SJSA1 (cell line): ENCODE measurements at places on chromosomes 5 and 9. TPM values are rescaled to one million over a fixed set of nuclear protein-coding genes. Genes with fewer than 3 reads are reported as not detected.

GRCh38 chr5:96809921-96810320, 2.2 kb upstream of the ERAP1 start:
- H3K27ac ChIP-seq: no peak overlapping the region
- no peaks in the 10 kb centered on the region for H3K27me3 ChIP-seq
- DNase-seq: no peak
- H3K4me1 ChIP-seq: peaks cover 9% of the 10 kb centered on the region
- no peak overlapping the region for H3K4me3 ChIP-seq

GRCh38 chr5:4911646-4912403, 228.3 kb upstream of the ADAMTS16 start:
- no peak for DNase-seq
- no peaks in the 10 kb centered on the region for H3K36me3 ChIP-seq
- no peak overlapping the region for H3K4me3 ChIP-seq
- H3K4me1 ChIP-seq: no peaks in the 10 kb centered on the region
- no peak overlapping the region for H3K27ac ChIP-seq
- H3K27me3 ChIP-seq: 0 out of 2 replicates have a peak, but pooled peaks cover 3% of the 10 kb centered on the region

- no peak overlapping the region for H3K27ac ChIP-seq
- no peak overlapping the region for H3K4me3 ChIP-seq
- no peaks in the 10 kb centered on the region for H3K4me1 ChIP-seq
- no peak for DNase-seq
- no peaks in the 10 kb centered on the region for H3K27me3 ChIP-seq
- no peaks in the 10 kb centered on the region for H3K36me3 ChIP-seq
These were observed 396.9 kb downstream of the PDE4D start for GRCh38 chr5:59496524-59497134.

- DNase-seq: no peak
- no peaks in the 10 kb centered on the region for H3K36me3 ChIP-seq
- H3K27ac ChIP-seq: no peak overlapping the region
These were observed 27.6 kb upstream of the SPATA31E1 start for GRCh38 chr9:87855061-87855460.

The SAXO1 gene
- not detected in 2 replicates for total RNA-seq

The SHB gene
- 12.1 and 19.3 TPM in 2 replicates for total RNA-seq

The PFN3 gene
- not detected in 2 replicates for total RNA-seq

The ACER2 gene
- 0.75 and 0.82 TPM in 2 replicates for total RNA-seq

The PCDHB6 gene
- total RNA-seq: 0.29 and 0.50 TPM in 2 replicates
